ENCODE measurements at places on chromosomes 5 and 9.

DNA sequence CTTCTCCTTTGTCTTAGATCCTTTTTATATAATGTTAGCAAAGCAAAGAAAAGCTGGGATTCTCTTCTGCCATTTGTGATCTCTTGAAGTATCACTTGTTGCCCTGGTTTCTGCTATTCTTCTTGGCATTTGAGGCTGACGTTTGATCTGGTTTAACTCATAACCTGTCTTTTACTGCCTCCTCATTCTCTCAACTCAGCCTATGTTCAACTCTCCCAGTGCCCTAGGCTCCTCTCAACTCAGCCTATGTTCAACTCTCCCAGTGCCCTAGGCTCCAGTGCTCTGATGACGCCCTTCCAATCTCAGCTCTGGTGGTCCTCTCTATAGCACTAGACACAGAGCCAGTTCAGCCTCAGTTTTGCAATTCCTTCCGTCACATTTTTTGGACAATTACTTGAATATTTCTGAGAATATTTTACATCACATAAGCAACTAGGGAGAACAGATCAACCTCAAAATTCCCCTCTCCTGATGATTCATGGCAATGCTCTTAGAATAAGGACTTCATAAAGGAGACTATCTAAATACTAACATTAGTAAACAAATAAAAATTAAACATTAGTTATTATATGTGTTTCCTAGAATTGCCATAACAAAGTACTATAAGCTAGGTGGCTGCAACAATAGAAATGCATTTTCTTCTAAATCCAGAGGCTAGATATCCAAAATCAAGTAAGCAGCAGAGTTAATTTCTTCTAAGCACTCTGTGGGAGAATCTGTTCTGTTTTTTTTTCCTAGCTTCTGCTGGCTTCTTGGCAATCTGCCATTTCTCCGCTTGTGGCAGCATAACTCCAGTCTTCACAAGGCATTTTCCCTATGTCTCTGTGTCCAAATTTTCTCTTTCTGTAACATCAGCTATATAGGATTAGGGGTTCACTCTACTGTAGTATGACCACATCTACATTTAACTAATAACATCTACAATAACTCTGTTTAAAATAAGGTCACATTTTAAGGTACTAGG is 662.1 kb upstream of the FTMT start:
- no peak for DNase-seq

- no peak for DNase-seq
These were observed 82.3 kb downstream of the ATG10 start for GRCh38 chr5:82054004-82054710.

DNA sequence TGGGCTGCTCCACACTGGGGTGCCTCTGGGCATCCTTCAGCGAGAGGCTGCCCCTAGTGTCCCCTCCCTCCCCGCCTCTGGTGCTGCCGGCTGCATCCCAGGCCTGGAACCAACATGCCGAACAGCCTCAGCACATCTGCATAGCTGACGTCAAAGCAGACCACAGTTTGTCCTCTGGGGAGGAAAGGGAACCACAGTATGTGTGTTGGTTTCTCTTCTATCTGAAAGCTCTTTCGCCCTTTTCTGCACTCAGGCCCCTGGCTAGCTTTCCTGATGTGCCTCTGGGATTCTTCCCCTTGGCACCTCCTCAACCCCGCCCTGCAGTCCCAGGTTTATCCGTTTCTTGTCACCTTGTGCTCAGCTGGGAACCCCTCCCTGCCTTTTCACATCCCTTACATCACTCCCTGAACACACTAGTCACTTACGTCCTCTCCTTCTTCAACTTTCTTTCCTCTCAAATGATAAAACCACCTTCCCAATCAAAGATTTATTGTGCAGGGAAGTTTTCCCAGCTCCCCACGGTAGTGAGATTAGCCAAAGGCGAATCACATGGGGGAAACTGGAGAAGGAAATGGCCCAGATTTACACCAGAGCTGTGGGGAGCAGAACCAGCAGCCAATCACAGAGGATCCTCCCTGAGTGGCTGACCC is 35.5 kb upstream of the B4GALT1 start:
- DNase-seq, result no peak

GRCh38 chr9:85202596-85202995 is 533.1 kb downstream of the NTRK2 start:
- no peak for DNase-seq

DNA sequence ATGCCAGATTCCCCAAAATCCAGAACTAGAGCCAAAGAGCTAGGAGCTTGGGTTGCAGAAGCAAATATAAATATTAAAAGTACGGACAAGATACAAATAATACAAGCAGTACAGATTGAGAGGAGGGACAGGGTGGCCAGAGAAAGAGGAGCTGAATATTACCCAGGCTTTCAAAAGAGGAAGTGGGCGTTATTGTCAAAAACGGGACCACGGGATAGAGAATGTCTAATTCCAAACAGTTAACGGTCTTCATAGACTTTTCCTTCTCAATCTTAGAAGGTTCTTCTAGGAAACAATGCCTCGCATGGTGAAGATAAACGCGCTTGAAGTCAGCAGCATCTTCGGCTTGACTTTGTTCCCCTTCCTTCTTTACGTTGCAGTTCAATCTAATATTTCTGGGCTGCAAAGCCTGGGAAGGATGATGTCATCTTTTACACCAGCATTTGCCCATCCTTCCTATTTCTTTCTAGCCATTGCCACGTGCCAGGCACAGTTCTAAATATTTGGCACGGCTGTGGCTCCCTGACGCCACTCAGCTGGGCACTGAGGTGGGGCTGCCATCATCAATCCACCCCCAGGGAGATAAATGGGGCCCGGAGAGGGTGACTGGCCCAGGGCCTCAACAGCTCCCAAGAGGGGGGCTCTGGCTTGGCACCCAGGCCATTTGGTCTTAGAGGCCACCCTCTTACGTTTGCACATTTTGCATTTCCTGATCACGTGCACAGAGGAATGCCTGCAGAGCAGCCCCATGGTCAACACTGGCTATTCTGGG is 16.3 kb upstream of the OLFM1 start:
- DNase-seq, result no peak

- DNase-seq, result no peak
These were observed 18.0 kb upstream of the CKS2 start for GRCh38 chr9:89293014-89293413.

DNA sequence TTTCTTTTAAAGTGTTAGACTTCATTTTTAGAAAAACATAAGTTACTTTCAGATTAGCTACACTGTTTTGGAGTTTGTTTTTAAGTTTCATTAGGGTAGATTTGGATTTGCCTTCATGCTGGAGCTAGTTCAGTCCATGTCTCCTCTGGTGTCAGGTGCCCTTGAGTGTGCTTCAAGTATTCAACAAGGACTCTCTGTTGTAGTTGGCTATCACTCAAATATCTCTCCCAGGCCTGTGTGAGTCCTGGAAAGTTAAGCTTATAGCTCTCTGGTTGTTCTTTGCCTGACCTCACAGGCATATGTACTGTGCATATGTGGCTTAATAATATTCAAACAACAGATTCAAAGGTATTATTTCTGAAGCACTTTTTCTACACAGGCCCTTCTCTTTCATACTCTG is 45.4 kb downstream of the PTBP3 start:
- DNase-seq, result no peak

DNA sequence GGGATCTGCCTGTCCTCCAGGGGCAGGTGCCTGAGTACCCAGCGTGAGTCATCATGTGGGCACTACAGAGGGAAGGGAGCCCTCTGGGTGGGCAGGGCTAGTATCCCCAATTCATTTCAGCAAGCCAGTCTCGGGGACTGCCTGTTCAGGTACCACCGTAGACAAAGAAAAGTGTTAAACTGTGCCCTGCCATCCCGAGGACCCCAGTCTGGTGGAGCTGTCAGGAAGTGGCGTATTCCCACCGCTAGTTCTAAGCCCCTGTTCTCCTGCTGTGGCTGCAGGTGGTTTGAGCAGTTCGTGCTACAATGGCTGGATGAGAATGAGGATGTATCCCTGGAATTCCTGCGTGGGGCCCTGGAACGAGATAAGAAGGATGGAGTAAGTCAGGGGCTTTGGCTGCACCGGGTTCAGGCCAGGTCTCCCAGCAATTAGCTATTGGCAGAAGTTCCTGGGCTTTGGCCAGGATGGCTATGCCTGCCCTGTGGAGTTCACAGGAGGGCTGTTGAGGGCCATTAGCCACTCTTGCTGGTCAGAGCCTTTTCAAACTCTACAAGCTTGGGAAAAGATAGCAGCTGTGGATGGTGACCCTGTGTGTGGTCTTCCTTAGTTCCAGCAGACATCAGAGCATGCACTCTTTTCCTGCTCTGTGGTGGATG is 93.2 kb upstream of the RUSC2 start:
- DNase-seq, result no peak

DNA sequence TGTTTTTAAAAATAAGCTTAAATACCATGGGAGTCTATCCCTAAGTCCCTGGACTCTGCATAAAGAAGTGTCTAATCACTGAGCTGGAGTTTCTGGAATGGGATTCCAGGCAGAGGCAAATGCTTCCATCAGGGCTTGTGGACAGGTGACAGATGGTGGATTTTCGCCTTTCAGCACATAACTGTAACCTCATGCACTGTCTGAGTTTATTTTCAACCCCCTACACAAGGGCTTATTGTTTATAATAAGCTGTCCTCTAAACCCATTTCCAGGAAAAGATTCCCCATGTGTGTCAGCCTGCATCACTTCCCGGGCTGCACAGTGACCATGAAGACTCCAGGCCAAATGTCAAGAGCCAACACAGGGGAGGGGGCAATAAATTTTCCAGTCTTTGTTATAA is 264.0 kb downstream of the PIK3R1 start:
- no peak for DNase-seq

GRCh38 chr5:62376064-62376463 is 27.6 kb downstream of the DIMT1 start:
- DNase-seq, result no peak

- no peak for DNase-seq
These were observed 678 bp downstream of the SLC2A6 start for GRCh38 chr9:133477992-133478850.

DNA sequence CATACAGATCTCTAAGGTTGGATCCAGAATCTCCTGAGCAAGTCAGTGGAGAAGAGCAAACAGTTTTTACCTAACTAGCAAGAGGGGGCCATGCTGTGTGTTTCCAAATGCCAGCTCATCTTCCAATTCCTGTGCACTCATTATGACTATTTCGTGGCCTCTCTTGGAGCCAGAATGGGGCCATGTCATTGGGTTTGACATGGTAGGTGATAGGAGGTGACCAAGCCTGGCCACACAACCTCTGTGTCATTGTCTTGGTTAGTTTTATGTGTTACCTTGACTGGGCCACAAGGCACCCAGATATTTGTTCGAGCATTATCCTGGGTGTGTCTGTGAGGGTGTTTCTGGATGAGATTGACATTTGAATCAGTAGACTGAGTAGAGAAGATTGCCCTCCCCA is 206.2 kb downstream of the HSPA4 start:
- DNase-seq, result no peak

DNA sequence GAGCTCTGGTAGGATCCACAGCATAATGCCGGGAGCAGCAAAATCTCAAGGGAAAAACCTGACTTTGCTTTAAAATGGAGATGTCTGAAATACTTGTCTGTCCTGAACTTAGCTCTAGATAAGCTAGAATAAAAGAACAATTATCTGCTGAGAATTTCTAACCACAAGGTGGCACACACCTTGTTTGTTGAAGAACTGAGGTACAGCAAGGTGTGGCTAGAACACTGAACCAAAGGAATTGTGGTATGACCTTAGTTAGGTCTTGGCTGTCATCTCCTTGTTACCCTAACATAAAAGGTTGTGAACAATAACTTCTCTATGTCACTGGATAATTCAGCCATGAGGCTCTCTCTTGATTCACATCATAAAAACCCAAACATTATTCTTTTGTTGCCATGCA is 72.3 kb upstream of the ANXA1 start:
- no peak for DNase-seq

GRCh38 chr9:134533850-134534588 is 107.6 kb upstream of the COL5A1 start:
- no peak for DNase-seq

GRCh38 chr5:53311681-53312080 is 168.7 kb upstream of the FST start:
- DNase-seq, result no peak

GRCh38 chr9:117076571-117077290 is 338.1 kb downstream of the ASTN2 start:
- DNase-seq, result no peak

GRCh38 chr5:83104021-83104420 is 26.7 kb downstream of the XRCC4 start:
- no peak for DNase-seq

- DNase-seq, result no peak
These were observed 278.1 kb downstream of the ICE1 start for GRCh38 chr5:5700549-5700948.

GRCh38 chr9:129231759-129232158 is 53.7 kb upstream of the IER5L start:
- no peak for DNase-seq

DNA sequence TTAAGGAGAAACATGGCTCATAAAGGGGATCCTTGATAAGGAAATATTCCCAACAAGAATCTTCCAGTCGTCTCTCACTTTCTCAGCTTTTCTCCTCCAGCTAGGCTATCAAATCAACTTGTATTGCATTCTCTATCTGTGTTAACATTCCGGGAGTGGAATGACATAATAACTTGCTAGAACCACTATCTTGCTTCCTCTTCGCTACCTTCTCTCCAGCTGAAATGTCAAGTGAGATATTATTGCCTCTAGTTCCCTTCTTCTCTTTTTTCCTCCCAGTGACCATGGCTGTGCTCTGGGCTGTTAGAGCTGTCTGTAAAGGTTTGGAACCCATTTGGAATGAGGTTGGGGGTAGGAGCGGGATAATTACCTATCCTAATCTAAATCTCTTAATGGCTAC is 1329.5 kb upstream of the WWC1 start:
- no peak for DNase-seq
